ENCODE measurements at places on chromosomes 3 and 15. TPM values are rescaled to one million over a fixed set of nuclear protein-coding genes. Genes with fewer than 3 reads are reported as not detected.

The MYRIP gene
- 2.2 TPM for total RNA-seq

- no peak for DNase-seq
Observed at GRCh38 chr3:111882194-111882593, 23.1 kb downstream of the PHLDB2 start.

DNA sequence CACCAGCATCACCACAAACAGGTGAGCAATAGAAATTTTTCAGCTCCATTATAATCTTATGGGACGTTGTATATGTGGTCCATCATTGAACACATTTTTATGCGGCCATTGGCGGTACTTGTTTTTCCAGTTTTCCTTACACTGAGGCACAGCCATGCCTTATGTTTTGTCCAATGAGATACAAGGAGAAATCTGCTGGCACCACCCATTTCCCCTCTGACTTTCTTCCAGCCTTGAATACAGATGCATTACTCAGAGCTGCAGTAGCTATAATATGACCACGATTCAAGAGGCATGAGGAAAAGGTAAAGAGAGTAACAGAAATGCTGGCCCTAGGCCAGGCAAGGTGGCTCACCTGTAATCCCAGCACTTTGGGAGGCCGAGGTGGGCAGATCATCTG is 9.0 kb upstream of the PIK3R4 start:
- DNase-seq, result no peak

- DNase-seq, result peak; percentile 55
Observed at GRCh38 chr3:72523429-72524151, 324.7 kb downstream of the SHQ1 start.

DNA sequence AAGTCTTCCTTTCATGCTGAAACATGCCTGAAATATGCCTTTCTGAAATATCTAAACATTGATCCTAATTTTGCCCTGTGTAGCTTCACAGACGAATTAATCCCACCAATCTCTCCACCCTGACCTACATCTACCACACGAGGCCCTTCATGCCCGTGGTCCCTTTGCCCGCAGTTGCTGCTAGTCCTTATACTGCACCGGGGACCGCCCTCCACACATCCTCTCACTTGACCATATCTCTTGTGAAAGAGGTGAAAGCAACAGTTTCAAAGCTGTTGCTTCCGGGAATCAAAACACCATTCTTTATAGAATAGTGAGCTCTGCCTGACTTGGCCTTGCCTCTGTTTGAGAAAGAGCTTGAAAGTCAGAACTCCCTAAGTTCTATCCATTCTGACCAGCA is 499.5 kb downstream of the NTRK3 start:
- no peak for DNase-seq

DNA sequence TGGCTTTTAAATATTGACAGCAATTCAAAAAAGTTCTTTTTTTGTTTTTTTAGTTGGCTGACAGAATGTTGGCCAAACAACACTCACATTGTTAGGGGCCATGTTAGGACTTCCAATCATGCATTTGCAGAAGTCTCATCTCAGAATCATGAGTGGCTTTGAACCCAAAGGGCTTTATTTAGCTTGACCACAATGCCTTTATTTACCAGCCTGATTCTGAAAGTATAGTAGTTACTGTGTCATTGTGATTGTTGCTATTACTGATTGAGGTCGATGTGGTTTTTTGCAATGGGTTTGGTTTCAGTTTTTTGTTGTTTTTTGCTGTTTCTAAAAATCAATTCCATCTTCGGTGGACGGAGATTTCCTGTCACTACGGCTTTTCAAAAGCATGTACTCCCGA is 7.2 kb downstream of the GLDN start:
- no peak for DNase-seq

DNA sequence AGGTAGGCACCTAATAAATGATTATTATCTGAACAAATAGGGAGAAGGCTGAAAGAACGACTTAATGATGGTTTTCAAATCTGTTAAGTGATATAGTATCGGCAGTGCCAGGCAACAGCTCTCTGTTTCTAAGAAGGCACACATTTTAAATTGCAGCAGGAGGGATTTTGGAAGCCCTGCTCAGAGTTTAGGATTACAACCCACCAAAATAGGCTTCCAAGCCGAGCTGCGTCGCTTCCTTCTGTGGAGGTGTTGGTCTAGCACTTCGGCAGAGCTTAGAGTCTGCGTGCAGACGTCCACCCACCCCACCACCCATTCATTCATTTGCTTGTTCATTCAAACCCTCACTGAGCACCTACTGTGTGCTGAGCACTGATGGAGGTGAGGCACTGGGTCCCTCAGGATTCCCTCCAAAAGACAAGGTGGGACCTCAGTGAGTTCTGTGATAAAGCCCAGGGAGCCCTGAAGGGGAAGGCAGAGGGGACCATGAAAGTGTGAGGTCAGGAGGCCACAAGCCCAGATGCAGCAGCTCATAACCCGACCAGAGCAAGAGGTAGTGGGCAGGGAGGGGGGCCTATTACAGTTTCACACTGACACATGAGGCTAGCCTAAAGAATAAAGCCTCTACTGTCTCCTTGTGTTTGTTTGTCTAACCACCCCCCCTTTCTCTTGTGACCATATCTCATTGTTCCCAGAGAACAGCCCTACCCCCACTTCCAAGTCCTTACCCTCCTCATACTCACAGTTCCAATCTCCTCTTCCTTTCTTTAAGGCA is 8.9 kb downstream of the ADCY5 start:
- DNase-seq, result no peak
